Activated naive CD4-positive, alpha-beta T cell (primary cell): ENCODE measurements at places on chromosomes 5 and 9.
A peak's percentile ranks its signal among the peaks of the same experiment; 100 is the strongest.

DNA sequence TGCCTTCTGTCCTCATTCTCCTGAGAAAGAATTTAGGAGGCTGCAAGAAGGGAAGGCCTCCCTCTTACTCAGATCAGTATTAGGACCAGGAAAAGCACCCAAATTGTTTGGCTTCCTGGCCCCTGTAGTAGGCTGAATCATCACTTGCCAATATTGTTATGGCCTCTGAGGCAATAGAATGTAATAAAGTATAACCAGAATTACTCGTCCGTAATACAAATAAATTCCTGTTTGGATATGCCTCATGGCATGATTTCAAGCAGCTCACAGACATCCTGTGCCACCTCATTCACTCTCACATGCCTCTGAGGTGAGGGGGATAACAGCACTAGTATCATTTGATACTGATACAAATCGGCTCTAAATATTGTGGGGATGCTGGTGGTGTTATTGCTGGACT is 427.3 kb downstream of the ISL1 start:
- no peak for DNase-seq

- DNase-seq = no peak
Measured at GRCh38 chr5:154368041-154368800, 77.6 kb upstream of the SAP30L start.

DNA sequence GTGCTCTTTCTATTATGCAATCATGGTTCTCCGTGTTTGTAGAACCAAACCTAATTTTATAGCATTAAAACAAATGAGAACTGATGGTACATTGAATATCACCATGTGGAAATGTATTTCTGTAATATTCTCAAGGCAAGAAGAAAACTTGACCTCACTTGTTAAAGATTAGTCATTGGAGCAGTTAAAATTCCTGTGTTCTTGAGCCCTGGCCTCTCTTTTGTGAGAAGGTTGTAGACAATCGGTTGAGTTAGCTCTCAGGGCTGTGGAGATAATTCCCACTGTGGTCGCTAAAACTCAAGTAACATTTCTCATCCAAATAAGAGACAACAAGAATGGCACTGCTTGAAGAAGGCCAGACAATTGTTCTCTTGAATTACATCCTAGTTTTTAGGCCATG is 216.0 kb upstream of the KLF4 start:
- no peak for DNase-seq

GRCh38 chr9:38160613-38161215 is 91.7 kb upstream of the SHB start:
- DNase-seq = peak; percentile 34

DNA sequence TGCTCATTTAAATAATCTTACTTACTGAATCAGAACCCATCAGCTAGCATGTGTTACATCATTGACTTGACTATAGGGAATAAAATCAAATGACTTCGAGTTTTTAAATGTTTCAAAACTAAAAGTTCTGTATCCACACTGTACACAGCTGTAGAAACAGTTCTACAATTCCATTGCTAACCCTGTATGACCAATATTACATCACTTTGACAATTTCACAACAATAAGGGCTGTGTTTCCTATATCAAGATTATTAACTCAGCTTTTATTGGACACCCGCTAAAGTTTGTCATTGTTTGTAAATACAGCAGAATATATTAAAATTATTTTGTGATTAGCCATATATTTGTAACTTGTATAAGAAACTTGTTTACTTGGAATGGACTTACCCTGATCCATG is 540.8 kb downstream of the PRELID2 start:
- DNase-seq = no peak

DNA sequence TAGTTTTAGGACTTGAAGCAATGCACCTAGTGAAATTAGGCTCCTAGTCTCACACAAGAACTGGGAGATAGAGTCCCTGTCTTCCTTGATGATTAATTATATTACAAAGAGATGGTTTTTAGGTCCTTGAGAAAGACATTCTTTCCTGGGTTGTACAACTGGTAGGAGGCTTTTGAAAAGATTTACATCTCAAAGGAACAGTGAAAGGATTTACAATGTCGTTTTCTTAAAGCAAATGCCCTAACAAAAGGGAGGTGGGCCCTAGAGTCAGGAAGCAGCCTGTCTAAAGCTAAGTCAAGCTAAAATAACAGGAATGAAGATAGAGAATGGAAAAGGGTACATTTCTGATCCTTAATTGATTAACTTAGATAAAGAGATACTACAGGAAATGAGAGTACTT is 102.2 kb upstream of the IL7R start:
- no peak for DNase-seq

DNA sequence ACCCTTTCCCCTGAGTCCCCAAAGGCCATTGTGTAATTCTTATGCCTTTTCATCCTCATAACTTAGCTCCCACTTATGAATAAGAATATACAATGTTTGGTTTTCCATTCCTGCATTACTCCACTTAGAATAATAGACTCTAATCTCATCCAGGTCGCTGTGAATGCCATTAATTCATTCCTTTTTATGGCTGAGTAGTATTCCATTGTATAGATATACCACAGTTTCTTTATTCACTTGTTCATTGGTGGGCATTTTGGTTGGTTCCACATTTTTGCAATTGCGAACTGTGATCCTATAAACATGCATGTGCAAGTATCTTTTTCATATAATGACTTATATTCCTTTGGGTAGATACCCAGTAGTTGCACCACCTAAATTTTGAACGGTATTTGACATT is 101.5 kb downstream of the SEMA5A start:
- DNase-seq = no peak

DNA sequence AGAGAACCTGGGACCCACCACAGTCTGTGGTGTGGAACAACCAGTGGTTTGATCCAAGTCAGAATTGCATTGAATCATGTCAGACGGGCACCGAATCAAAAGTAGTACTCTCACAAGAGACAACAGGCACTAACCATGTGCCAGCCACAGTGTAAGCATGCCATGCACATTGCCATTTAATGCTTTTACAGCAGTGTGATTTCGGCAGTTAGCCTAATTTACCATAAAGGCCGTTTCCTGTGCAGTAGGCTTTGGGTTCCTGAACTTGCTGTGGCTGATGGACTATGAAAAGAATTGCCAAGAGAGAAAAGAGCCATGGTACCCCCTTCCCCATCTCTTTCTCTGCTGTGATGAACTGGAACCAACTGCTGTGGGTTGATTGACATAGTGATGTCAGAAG is 540.6 kb downstream of the EBF1 start:
- DNase-seq = no peak

GRCh38 chr5:171388816-171389168 is 1.1 kb downstream of the NPM1 start:
- DNase-seq = no peak

DNA sequence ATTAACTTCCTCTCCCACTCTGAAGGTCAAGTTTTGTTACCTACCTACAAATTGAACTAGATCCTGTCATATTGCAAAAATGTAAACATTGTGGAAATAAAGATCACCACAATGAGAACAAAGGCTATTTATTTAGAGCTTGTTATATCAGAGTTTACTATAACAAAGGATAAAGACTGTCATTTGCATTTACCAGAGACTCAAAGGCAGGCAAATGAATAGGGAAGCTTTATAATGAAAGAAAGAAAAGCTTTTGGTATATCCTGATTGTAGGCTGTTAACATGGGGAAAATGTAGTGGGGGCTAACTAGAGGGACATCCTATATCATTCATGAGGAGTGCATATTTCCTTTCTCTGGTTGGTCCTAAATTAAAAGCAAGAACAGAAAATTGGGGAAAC is 403.5 kb upstream of the TYRP1 start:
- DNase-seq = no peak

DNA sequence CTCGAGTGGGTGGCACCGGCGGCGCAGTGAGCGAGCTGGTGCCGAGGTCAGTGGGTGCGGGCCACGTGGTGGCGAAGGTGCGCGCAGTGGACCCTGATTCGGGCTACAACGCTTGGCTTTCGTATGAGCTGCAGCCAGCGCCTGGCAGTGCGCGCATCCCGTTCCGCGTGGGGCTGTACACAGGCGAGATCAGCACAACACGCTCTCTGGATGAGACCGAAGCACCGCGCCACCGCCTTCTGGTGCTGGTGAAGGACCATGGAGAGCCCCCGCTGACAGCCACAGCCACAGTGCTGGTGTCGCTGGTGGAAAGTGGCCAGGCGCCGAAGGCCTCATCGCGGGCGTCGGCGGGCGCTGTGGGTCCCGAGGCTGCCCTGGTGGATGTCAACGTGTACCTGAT is 2.1 kb downstream of the PCDHA5 start:
- no peak for DNase-seq

DNA sequence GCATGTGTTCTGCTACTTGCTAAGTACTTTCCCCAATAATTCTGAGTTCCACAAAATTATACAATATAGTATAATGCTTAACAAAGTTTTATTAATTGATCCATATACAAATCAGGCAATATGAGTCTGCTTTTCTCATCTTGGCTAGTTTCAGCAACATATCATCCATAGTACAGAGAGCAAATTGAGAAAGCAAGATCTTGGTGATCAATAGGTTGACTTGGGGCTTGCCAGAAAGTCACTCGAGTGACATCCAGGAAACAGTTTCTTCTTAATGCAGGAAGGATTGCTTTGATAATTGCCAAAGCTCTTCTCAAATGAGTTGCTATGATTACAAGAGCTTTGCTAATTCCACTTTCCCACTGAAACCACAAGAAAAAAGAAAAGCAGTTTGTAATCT is 533.6 kb upstream of the NMUR2 start:
- DNase-seq = no peak

DNA sequence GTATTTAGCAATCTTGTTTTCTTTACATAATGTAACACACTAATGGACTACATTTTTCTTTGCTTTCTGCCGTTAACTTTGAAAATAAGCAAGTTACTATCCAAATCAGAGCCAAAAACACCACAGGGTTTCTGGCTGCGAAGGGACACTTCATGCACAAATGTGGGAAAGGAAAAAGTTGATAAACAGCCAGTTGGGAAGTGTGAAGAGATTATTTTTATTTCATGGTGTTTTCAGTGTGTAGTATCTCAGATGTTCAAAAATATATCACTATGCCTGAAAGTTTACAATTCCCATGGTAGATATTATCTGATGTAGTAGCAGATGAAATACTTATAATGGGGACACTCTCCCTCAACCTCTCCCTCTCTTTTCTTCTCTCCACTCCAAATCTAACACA is 135.3 kb downstream of the CETN3 start:
- DNase-seq = no peak

GRCh38 chr9:94937214-94937903 is 210.9 kb downstream of the AOPEP start:
- no peak for DNase-seq

DNA sequence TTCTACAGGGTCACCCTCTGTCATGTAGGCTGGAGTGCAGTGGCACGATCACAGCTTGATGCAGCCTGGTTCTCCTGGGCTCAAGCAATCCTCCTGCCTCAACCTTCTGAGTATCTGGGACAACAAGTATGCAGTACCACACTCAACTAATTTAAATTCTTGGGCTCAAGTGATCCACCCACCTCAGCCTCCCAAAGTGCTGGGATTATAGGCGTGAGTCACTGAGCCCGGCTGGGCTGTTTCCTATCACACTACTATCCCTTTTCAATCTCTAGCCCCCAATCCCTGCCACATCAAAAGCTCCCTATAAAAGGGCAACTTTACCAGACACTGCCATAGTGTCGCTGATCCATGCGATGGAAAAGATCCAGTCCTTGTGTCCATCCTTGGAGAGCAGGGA is 20.4 kb downstream of the DCAF12 start:
- no peak for DNase-seq

- DNase-seq = no peak
Measured at GRCh38 chr5:39523821-39524220, 99.0 kb upstream of the DAB2 start.

GRCh38 chr9:131330814-131331600 is 41.5 kb downstream of the PLPP7 start:
- no peak for DNase-seq

DNA sequence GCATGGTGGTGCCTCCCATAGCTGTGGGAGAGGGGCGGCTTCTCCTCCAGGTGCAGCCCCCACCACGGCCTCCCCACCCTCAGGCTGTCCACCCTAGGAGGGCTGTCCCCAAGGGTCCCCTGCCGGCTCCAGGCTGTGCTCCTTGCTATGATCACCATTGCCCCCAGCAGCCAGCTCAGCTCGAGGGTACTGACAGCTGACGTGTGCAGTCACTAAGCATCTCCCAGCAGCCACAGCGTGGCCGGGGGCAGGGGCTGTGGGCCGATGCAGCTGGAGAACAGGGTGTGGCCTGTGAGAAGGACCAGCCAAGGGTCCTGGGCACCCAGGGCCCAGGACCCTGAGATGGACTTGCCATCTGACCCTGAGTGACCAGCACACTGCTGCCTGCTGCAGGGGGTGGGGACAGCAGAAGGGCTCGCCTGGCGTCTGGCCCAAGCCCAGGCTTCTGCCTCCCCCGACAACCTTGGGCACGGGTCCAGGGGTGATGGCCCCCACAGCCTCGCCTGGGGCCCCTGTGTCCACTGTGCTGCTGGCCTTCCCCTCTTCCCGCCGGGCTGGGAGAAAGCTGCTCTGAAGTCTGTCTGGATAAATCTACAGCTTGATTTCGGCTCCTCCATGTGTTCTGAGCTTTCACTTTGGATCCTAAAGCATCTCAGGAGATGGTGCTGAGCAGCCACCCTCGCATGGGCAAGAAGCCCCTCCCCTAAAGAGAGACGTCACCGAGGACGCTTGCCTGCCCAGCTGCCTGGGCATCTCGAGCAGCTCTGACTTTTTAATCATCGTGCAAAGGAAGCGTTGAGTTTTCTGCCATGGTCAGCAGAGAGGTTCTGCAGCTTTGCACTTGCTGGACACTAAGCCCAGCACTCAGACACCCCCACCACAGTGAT is 5.5 kb downstream of the KCNT1 start:
- no peak for DNase-seq

GRCh38 chr5:141040093-141040770 is 10.9 kb upstream of the PCDHB1 start:
- DNase-seq = no peak

DNA sequence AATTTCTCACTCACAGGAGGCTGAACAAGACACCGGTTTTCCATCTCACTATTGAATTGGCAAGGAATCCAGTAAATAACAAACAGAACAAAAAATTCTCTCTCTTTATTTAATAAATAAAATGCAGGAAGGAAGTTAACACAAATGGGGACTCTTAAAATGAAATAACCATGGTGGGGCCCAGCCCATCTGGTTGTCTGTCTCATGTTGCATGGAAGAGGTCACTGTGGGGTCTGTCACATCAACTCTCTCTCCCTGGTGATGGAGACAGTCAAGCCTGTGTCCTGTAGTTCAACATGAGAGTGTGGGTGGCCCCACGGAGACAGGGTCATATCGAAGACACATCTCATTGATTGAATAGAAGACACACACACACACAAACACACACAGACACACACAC is 297.7 kb downstream of the IRX2 start:
- DNase-seq = no peak

- no peak for DNase-seq
Measured at GRCh38 chr5:95895251-95895650, 66.4 kb downstream of the ELL2 start.
